H9 (cell line): ENCODE measurements at places on chromosomes 1 and 21.

DNA sequence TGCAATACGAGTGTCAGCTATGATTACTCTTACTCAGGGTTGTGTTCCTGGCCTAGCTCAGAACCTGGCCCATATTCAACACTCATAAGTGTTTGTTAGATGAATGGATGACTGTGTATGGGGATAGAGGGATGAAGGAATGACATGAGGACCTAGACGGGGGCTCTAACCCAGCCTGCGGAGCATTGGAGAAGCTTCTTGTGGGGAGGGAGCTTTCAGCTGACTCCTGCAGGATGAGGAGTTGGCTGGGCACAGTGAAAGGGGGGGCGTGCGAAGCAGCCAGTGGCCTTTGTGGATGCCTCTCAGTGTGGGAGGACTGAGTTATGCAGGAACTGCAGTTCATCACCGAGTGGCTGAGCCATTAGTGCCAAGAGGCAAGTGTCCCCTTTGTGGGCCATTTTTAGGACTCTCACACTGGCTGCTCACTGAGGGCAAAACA, 1.2 kb upstream of the EXTL1 start:
- no peak for DNase-seq

DNA sequence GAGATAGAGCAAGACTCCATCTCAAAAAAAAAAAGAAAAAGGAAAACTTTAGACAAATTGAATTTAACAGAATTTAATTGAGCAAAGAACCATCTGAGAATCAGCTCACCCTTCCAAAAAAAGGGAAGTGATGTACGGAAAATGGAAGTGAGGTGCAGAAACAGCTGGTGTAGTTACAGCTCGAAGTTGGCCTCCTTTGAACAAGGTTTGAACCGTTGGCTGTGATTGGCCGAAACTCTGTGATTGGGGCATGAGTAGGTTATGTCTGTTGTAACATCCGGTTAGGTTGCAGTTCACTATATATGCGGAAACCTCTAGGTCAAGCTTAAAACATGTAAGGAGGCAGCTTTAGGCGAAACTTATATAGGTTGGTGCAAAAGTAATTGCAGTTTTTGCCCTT, 97.9 kb upstream of the KIF26B start:
- DNase-seq = no peak

DNA sequence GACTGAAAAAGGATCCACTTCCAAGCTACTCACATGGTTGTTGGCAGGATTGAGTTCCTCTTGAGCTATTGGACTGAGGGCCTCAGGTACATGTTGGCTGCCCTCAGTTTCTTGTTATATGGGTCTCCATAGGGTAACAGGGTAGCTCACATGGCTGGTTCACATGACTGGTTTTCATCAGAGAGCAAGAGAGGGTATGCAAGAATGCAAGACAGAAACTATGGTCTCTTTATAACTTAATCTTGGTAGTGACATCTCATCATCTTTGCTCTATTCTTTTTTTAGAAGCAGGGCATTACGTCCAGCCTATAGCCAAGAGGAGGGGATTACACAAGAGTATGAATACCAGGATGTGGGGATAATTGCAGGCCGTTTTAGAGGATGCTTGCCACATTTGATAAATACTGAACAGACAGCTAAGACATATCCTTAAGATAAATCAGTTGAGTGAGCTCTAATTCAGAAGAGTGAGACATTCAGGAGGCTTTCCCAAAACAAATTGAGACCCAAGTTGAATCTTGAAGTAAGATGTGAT, 100.2 kb downstream of the HMCN1 start:
- no peak for DNase-seq

- DNase-seq = no peak
Measured at GRCh38 chr1:213960963-213961362, 26.8 kb upstream of the PROX1 start.

DNA sequence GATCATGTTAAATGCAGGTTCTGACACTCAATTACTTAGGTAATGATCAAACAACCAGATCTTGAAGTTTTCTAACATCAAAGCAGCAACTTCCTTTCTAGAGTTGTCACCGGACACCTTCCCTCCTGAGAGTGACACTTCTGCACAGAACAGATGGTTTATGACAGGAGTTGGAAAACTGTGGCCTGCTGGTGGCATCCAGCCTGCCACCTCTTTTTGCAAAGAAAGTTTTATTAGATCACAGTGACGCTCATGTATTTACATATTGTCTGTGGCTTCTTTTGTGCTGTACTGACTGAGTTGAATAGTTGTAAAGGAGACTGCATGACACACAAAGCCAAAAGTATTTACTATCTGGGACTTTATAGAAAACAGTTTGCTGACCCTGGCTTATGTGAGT, 28.3 kb downstream of the DDR2 start:
- DNase-seq = no peak

- DNase-seq = no peak
Measured at GRCh38 chr1:154896771-154897286, 26.7 kb upstream of the KCNN3 start.

DNA sequence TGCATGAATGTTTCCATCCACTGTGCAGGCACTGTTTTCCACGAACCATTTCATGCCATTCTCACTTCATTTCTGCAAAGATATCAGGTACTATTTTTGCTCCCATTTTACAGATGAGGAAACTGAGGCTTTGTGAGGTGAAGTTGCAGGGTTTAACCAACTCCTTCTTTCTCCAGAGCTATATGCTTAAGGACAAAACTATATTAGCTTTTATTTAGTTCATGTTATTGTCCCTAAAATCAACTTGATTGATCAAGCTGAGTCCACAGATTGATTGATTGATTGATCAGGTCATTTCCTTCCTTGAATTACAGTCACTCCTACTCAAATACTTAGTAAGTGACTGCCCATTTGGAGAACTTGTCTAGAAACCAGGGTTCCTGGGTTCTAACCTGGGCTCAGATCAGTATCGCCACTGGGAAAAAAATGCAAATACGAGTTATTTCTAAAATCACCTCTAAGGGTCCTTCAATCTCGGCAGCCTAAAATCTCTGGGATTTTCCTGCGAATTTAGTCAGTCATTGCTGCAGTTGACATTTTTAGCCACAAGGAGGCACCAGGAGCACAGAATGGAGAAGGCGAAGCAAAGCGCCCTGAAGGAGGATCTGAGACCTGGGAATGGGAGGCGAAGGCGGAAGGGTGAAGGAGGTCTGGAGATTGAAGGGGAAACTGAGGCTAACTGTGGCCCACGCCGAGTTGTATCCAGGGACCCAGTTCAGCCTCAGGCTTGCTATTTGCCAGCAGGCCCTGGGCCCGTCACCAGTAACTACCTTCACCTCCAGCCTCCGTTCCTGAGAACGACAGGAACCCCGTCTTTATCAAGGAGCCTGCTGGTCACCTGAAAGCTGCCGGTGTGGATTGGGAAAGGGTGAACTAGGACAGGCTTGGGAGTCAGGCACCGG, 14.3 kb upstream of the MUL1 start:
- peak; percentile 78 for DNase-seq

DNA sequence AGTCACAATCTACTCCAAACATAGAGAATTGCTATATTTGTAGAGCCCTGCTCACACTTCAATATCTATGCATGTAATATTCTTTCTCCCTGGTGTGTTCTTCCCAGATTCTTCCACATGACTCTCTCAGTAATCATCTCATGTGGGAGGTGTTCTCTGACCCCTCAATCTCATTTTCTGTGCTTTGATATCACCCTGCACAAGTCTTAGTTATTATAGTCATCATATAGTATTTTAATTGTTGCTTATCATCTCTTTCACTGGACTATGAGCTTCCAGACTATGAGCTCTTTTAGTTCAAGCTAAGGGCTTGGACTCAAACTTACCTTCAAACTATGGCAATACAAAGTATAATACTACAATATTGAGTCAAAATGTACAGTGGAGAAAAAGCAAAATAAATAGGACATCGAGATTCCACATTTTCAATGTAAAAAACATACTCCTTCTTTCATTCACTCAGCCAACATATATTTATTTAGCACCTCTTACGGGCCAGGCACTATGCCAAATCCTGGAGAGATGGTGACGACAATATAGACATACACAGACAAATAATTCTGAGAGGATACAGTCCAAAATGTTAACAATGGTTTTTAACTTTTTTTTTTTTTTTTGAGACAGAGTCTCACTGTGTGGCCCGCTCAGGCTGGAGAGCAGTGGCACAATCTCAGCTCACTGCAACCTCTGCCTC, 12.7 kb downstream of the TESK2 start:
- no peak for DNase-seq

GRCh38 chr1:61035880-61036279, 46.5 kb upstream of the NFIA start:
- no peak for DNase-seq

- no peak for DNase-seq
Measured at GRCh38 chr1:229127301-229127700, 143.6 kb upstream of the RAB4A start.

DNA sequence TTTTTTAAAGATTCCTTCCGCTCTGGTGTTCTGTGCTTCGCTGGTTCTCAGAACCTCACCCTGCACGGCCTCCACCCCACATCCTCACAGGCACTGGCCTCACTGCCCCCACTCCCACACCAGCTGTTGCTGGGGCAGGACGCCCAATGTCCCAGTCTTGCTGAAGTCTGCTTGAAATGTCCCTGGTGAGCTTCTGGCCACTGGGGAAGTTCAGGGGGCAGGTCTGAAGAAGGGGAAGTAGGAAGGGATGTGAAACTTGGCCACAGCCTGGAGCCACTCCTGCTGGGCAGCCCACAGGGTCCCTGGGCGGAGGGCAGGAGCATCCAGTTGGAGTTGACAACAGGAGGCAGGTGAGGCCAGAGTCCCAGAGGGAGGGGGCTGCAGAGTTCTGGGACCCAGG, at the start of gene C1QA:
TSS of gene C1QA (plus strand) at position 276 of the 400 bp plus-strand sequence. CDS start 989 bp downstream, outside the sequence.
- DNase-seq = no peak

DNA sequence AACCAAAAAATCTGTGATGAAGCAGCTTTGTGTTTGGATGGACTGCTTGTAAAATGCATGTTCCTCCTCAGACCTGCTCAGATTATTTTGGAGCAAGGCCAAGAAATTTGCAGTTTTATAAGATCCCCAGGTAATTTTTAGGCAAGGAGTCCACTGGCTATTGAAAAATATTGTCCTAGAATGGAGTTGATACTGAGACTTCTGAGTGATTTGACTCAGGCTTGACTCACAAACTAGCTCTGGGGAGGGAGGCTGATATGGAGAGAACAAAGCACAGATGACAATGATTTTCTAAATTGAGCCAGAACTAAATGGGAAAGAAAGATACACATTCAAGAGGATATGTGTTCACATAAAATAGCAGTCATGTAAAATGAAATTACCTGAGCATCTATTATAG, 36.7 kb downstream of the AGL start:
- DNase-seq = no peak

GRCh38 chr1:227396539-227397353, 78.5 kb upstream of the CDC42BPA start:
- no peak for DNase-seq

DNA sequence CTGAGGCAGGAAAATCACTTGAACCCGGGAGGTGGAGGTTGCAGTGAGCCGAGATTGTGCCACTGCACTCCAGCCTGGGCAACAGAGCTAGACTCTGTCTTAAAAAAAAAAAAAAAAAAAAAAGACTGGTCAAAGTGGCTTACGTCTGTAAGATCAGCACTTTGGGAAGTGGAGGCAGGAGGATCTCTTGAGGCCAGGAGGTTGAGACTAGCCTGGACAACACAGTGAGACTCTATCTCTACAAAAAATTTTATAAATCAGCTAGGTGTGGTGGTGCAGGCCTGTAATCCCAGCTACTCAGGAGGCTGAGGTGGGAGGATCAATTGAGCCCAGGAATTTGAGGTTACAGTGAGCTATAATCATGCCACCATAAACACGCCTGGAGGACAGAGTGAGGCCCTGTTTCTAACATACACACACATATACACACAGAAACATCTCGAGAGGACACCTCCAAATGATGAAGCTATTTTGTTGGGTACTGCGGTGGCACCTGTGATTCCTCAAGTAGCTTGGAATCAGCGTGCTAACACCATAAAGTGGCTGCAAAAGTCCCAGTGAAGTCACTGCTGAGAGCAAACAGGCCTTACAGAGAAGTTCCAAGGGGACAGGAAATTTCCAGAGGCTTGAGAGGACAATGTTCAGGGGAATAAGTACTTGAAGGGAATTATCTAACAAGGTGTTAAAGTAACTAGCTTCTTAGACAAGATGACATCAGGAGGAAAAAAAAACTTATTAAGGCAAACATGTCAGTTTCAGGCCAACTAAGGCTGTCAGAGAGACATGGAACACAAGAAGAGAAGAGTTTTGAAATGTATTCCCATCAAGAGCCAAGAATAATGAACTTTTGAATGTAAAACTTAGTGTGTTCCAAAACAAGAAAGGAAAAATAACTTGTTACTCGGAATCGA, 1.3 kb downstream of the NADK start:
- DNase-seq = no peak

DNA sequence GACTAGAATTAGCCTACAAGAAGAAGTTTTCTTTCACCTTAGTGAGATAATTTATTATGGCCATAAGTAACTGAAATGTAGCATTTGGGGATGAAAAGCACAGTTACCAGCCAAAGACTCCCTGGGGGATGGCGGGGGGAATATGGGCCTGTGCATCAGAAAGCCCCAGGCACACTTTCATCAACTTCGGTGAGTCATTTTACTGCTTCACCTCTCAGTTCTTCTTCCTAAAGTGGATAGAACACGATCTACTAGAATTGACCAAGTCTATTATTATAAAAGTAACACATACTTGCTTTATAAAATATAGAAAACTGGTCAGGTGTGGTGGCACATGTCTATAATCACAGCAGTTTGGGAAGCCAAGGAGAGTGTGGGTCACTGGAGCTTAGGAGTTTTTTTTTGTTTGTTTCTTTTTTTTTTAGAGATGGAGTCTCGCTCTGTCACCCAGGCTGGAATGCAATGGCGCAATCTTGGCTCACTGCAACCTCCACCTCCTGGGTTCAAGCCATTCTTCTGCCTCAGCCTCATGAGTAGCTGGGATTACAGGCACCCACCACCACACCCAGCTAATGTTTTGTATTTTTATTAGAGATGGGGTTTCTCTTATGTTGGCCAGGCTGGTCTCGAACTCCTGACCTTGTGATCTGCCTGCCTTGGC, 141.8 kb downstream of the ZZZ3 start:
- DNase-seq = no peak

DNA sequence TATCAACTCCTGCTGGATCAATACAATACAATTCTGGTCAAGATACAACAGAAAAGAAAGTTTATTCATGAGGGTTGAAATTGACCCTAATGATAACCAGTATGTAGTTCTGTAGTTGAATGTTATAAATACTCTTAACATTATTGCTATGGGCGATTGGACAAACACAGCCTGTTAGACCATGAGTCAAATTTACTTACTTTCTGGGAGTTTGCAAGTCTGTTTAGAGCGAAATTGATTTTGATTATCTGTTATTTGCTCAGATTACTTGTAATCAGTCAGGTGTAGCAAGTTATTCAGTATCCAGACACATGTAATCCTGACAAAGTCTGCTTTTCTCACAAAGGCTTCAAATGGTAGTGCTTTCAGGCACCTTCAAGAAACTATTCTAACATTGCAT, 216.6 kb upstream of the B3GALT2 start:
- DNase-seq = no peak

- DNase-seq = no peak
Measured at GRCh38 chr1:107413951-107414350, 273.1 kb downstream of the NTNG1 start.

- no peak for DNase-seq
Measured at GRCh38 chr1:43975249-43975961, 645 bp downstream of the ATP6V0B start.
